ENCODE measurements at places on chromosomes 2 and 18.

GRCh38 chr2:112691881-112692281, 28.9 kb upstream of the NT5DC4 start:
- DNase-seq = no peak

- no peak for DNase-seq
Measured at GRCh38 chr2:33412920-33413319, 63.5 kb upstream of the RASGRP3 start.

DNA sequence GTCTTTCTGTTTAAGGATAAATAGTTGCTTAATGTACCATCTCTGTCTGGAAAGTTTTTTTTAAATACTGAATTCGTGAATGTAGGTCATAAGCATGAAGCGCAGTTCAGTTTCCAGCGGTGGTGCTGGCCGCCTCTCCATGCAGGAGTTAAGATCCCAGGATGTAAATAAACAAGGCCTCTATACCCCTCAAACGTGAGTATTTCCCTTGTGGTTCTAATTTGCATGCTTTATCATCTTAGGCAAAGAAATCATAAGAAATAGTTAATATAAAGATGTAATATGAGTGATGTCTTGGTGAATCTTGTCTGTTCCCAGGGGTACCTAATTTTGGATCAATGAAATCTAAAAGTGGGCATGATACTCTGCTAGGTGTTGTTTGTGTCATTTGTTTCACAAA, 1.5 kb downstream of the NDC80 start:
- DNase-seq = no peak

- no peak for DNase-seq
Measured at GRCh38 chr2:64548761-64549160, 24.6 kb downstream of the AFTPH start.

DNA sequence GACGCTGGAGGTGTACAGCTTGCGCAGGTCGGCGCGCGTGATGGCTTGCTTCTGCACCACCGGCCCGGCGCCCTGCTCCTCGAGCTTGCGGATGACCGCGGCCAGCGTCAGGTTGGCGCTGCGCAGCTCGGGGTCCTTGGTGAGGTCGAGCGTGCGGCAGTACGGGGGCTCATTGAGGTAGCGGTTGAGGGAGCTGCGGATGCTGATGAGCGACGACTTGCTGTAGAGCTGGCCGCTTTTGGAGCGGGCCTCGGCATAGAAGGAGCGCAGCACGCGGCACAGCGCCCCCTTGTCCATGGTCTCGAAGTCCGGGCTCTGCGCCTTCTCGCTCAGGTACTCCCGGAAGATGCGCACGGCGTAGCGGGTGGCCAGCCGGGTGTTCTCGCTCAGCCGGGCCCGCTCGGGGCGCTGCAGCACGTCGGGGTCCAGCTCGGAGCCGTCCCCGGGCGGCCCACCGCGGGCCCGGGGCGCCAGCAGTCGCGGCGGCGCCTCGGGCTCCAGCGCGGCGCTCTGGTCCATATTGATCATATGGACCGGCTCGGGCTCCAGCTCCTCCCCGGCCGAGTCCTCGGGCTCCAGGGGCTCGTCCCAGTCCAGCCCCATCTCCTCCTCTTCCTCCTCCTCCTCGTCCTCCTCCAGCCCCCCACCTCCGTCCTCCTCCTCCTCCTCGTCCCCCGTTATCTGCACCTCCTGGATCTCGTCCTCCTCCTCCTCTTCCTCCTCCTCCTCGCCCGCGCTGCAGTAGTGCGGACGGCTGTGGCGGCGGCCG, 523 bp downstream of the KCTD1 start:
- DNase-seq = no peak

DNA sequence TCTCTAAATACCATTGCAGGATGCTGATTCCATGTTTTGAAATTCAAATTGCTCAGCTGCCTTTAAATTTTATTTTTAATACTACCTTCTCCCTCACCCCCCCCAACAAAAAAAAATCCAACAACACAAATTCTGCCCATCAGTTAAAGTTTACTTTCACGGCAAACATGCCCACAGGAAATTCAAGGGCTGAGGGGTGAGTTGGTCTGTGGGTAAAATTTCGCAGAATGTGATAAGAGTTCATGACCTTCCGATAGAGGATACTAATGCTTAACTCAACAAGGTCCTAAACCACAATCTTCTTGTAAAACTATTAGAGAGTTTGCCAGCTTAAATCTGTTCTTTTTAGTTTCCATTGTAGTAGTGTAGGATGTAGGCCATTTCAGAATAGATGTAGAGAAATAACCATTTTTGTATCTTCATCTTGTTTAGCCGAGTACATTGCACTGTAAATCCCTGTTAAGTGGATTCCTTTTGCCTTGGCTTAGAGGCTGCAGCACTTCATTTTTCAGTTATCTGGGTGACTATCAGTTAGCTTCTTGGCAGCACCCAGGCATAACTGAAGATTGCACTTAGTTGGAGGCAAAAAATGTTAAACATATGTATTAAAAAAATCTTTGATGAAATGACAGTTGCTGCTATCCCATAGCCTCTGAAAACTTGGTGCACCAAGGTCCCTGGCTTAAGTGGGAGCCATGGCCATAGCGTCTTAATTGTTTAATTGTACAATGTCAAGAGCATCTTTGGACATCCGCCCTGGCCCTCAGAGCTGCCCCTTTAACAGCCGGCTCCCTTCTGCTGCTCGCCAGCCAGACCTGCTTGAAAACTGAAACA, 232.3 kb downstream of the HAUS1 start:
- DNase-seq = no peak

GRCh38 chr2:124382067-124382618, 357.1 kb downstream of the CNTNAP5 start:
- DNase-seq = no peak

DNA sequence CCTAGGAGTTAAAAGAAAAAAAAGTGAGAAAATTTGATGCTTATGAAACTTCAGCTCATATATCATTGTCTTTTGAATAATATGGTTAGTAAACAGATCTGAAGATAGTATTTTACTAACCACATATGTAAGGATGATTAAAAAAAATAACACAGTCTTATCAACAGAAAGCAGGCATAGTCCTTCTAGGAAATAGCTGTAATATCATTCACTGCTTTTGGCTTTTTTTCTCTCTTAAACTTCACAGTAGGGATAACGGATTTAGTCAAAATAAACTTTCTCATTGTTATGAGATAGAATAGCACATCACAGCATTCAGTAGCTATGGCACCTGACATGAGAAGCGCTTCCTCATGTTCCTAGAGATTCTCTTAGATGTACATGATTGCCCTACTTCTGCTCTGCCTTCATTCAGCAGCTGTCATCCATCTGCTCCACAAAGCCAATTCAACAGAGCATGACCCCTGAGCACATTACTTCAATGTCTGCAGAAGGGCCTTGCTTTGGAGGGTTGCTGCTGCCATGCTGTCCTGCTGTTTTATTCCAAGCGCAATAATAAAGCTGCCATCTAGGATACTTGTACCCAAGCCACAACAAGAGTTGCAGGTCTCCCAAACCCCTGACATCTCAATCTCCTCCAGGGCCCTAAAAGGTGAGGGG, 67.0 kb downstream of the TTC21B start:
- no peak for DNase-seq

DNA sequence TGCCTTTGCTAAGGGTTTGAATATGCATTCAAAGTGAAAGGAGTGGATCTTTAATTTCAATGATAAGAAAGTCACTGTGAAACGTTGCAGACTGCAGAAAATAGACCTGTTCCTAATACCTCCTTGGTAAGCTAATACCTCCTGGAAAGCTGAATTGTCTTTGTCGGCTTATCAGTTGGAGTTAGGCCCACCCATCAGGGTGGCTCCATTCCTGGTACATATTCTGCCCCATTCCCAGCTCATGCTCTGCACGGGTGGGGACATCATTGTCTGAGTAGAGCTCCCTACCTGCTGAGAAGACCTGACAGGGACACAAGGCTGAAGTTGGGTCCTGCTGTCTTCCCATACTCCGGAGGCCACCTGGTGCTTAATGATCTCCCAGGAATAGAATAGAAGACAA, 203.3 kb downstream of the EN1 start:
- DNase-seq = no peak

- DNase-seq = no peak
Measured at GRCh38 chr2:115161081-115161770, 718.8 kb downstream of the DPP10 start.

DNA sequence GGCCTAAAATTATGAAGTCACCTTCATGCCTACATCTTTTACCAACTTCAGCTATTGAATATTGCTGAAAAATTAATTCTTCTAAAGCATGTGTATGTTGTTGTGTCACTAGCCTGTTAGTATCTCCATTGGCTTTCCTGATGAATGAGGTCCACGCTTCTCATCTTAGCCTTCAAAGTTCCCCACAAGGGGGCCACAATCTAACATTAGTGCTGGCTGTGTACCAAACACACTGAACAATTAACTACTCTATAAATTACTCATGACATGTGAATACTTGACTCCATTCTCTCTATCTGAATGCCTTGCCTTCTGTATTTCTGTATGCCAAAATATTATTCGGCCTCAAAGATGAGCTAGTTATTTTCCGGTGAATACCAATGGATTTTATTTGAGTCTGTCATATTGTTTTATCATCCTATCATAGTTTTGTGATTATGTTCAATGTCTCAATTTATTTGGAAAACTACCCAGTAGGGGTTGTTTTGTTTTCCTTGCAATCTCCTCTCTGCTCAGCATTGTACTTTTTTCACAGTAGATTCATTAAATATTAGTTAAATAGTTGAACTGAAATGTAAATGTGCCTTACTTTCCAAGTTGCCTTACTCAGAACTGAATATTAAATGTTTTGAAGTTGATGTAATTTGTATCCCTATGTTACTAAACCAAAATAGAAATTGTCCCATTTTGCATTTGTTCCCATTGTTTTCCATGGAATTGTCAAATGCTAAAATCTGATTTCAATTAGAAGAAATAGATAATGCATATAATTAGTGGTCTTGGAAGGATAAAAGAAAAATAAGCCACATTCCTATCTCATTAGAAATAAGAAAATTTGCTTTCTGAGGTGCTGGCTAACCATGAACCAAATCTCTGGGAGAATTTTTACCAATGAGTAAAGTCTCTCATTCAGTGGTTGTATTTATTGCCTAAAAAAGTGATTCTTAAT, 208.4 kb upstream of the COL3A1 start:
- DNase-seq = no peak

DNA sequence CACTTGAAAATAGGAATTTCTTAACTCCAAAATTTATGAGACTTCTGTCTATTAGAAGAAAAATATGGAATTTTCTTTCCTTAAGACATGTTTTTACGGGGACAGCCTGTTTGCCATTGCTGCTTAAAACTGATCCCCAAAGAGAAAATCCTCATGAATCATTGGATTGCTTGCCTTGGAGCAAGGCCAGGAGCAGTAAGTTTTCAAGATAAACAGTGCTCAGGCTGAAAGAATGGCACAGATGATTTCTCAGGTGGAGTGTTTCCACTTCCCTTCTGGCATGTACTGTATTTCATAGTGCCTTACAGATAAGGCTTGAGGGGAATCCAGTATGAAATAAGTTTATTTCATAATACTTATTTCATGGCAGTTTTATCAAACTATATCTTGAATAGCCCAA, 74.3 kb upstream of the MMADHC start:
- DNase-seq = peak; percentile 8

DNA sequence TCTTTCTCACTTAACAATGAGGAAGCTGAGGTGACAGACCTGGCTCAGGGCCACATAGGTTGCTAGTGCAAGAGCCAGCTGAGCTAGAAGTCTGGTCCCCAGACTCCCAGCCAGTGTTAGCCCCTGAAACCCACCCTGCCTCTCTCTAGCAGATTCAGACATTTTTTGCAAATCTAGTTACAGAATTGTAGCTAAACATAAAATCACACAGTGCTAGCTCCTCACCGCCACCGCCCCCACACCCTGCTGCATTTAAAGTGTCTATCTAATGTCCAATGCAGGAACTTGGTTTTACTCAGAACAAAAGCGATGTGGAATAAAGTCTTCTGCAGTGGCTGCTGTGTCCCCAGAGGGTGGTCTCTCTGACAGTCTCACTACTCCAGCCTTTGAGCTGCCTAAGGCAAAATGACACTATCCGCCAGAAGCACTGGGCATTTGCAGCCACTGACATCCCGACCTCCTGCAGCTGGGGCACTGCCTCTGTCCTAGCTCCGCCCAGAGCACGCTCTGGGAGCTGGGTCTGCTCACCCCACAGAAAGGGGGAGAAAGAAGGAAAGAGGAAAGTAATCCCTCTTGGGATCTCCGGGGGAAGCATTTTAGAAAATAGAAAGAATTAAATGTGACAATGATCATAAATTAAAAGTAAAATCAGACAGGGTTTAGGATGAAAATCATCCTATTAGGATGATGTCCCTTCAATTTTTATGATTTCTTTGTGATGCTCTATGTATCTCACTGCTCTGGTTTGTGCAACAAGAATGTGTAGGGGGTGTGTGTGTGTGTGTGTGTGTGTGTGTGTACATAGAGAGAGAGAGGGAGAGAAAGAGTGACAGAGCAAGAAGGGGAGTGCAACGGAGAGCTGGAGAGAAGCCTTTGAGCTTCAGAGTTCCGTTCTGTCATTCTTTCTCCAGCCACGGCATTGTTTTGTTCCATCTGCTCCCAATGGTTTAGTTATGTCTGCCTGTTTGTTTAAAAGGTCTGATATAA, 50.5 kb upstream of the ST8SIA3 start:
- no peak for DNase-seq

DNA sequence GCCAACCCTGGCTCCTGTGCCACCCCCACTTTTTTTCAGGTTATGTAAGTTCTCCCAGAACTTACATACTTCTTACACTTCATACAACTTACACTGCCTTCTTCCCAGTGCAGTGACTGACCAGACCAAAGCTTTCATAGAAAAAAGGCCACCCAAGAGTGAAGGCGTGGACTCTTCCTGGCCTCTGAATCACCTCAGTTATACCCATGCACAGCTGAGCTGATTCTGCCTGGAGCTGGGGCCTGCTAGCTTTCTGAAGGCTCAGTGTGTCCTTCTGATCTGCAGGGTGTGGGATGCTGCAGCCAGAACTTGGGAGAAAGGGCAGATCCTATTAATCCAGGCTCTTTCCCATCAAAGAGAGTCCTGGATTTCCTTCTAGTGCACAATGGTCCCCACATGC, 216.1 kb downstream of the TTC32 start:
- DNase-seq = no peak

GRCh38 chr18:813172-814071, 1.4 kb upstream of the YES1 start:
- no peak for DNase-seq

DNA sequence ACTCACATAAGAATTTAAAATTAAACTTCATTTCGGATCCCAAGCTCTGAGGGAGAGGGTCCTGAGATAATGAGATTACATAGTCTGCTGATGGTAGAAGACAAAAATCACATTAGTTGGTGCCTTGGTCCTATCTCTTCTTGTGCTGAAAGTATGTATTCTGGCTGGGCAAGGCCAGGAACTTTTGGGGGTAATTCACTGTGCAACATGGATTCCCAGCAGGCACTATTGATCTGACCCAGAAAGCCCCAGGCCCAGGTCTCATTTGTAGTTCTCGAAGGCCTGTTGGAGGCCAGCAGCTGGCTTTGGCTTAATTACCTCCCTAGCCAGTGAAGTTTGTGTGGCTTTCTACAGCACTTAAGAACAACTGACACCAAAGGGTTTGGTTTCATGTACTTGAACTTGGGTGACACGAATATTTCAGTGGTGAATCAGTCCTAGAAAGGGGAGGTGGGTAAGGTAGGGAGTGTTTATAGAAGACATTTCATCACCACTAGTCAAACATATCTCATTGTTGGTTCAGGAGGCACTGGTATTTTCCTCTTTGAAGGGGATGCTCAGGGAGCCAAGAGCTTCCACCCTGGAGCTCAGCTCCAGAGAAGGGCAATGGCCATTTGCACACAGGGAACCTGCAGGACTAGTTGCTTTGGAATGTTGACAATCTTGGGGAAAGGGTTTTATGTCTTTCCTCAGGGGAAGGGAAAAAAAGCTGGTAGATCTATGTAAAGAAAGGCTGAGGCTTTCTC, 217.8 kb downstream of the OSR1 start:
- DNase-seq = peak; percentile 89
